ENCODE measurements at places on chromosomes 1 and 21. TPM values are rescaled to one million over a fixed set of nuclear protein-coding genes. Genes with fewer than 3 reads are reported as not detected.

ZNHIT6 gene
- total RNA-seq = 17.2 TPM

DNMT3L gene
- total RNA-seq = not detected

KCNQ4 gene
- 3.5 TPM for total RNA-seq

MRTO4 gene
- total RNA-seq = 54.5 TPM

EPS8L3 gene
- not detected for total RNA-seq

FBLIM1 gene
- total RNA-seq = 66.6 TPM

All from H1 (cell line).